T follicular helper cell (primary cell): ENCODE measurements at places on chromosomes 2 and 18.

DNA sequence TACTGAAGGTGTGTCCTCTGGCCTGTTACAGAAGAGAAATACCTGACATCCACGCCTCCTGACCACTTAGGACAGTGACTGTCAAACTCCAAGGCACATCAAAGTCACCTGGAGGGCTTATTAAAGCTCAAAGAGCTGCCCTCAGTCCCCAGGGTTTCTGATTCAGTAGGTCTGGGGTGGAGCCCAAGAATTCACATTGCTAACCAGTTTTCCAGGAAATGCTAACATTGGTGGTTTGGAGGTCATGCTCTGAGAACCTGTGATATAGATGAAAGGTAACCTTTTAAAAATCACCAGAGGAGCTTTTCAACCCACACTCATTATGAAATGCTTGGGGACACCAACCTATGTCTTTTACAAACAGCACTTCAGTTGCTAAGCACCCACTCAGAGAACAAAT is 172.3 kb downstream of the ALK start:
- DNase-seq, result no peak

DNA sequence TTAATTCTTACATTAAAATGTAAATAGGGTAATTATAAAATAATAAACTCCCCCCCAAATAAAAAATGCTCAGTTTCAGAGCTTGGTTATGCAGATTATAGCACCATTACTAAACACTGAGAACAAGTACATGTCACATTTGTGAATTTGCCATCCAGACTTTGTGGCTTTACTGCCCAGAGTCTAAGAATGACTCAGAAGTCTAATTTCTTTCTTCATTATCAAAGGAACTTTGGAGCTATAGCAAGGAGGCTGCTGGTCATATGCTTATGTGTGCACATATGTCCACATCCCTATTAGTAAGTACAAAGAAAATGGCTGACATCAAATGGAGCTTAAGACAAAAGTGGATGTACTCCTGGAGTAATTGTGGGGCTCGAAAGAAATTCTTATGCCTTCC is 248.5 kb upstream of the SESTD1 start:
- no peak for DNase-seq

DNA sequence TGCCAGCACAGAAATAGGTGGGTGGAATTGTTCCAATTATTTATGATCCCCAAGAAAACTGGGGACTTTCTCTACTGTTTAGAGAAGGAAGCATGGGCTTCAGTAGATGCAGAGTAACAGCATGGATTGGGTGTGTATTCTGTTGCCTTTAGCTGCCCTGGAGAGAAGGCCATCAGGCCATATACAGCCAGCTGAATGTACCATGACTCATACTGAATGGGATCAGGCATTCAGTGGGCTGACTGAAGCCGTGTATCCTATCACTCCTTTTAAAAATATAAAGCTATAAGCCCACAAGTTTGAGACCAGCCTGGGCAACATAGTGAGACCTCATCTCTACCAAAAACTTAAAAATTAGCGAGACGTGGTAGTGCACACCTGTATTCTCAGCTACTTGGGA is 16.7 kb upstream of the PLEKHM3 start:
- no peak for DNase-seq

GRCh38 chr18:35917043-35917442 is 55.4 kb upstream of the RMP24 start:
- no peak for DNase-seq

GRCh38 chr2:217833439-217833838 is 169.4 kb downstream of the TNS1 start:
- no peak for DNase-seq

- no peak for DNase-seq
These were observed 280.7 kb upstream of the RND3 start for GRCh38 chr2:150767991-150768746.

DNA sequence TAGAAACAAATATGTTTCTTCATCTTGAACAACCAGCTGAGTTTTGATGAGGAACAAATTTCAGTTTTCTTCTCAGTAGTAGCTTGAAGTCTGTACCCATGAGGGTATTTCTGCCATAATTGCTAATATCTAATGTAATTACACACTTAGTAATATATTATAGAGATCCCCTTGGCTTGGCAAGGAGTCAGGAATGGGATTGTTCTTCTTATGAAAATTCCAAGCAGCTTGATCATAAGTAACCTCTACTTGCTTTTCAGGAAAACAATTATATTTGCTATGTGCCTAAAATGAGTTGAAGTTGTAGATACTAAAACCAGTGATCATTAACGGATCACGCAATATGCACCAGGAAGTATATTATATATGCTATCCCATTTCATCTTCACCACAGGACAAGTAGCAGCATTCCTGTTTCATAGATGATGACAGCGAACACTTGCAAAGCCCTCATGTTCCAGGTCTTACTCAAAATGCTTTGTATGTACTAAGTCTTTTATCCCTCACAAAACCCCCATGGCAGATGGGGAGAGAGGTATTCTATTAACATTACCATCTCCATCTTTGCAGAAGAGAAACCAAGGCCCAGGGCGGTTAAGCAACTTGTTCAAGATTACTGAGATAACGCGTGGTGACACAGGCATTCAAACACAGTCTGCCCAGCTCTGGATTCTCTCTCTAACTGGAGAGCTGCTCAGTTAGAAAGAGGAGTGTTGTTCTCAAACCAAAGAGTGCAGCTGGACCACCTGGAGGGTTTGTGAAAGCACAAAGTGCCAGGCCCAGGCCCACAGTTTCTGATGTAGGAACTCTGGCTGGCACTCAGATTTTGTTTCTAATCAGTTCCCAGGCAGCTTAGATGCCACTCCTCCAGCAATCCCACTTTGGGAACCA is 21.8 kb upstream of the RGPD4 start:
- DNase-seq, result no peak

- DNase-seq, result no peak
These were observed 48.7 kb downstream of the ATIC start for GRCh38 chr2:215360596-215360995.

DNA sequence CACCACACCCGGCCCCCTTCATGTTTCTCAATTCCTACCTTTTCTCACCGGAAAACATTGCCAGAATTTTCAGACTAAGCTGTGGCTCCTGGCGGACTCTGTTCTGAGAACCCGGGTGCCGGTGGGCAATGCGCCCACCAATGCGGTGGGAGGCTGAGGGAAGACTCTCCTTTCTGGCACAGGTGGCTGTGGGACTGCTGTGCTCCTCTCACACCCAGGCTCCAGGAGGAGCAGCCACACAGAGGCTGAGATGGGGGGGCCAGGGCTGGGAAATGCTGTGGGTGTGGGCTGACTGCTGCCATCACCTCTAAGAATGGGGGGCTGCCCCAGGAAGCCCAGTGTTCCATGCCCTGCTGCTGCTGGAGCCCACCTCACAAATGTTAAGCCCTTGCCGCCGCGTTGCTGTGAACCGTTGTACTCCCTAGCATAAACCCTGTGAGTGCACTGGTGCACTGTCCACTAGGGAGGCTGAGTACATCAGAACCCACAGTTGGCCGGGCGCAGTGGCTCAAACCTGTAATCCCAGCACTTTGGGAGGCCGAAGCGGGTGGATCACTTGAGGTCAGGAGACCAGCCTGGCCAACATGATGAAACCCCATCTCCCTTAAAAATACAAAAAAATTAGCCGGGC is 152.6 kb downstream of the LDLRAD4 start:
- no peak for DNase-seq

DNA sequence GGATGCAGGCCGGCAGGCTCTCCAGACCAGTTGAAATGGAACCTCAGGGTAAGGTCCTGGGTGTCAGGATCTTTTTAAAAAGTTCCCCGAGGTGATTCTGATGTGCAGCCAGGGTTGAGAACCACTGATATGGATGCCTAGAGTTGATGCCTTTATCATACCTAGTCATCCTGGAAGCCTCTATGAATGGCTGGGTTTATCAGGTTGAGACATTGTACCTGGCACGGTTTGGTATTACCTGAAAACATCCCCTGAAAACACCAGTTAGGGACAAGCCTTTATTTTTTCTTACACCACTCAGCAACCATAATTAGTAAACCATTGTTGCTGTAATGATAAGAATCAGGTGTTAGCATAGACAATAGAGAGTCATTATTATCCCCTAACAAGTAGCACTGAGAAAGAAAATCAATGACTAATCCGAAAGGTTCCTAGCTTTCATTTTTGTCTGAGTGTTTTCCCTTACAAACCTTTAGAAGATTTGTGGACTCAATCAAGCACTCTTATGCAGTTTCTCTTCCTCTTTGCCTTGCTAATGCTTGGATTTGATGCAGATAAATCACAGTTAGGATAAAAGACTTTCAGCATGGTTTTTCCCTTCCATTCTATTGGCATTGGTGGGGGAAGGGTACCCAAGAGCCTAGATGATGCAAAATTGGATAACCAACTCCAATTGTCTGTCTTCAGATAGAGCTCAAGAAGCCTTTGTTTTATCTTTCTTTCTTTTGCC is 116.5 kb upstream of the LYPD6 start:
- DNase-seq, result no peak

DNA sequence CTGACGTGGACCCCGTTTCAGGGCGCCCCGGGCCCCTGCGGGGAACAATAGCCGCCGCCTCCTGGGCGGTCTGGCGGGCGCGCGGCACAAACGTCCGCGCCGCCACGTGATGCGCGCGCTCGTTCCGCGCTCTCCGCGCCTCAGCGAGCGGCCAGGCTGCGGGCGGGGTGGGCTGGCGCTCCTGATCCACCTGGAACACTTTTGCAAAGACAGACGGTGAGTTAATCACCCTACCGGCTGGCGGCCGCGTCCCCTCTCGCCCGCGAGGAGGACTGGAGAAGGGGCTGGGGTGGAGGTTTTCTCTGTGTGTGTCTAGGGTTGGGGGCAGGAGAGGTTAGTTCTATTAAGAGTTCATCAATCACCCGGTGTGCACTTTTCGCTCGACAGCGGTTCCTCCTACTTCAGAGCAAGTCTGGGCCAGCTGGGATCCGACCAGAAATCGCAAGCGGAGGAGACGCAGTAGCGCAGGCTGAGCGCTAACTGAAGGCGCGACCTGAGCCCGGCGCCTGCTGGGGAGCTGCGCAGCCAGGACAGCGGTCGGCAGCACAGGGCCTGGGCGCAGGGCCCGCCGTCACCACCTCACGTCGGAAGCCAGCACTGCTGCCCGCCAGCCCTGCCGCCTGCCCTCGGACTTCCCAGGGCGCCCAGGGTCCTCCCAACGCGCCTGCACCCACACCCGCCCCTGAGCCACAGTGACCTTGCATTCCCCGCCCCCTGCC is 10.3 kb upstream of the HOXD1 start:
- no peak for DNase-seq

DNA sequence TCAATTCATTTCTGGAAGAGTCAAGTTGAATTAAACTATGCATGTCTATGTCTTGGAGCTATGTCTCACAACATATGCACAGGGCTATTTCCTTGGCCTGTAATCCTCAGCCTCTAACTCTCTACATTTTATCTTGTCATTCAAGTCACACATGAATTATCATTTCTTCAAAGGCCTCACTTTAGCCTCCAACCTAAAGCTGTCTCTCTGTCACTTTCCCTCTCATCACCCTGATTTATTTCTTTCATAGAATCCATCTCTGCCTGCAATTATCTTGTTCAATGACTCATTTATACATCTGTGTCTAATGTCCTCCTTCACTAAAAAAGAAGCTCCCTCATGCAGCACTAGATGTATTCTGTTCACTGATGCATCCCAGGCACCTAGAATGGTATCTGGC is 614.2 kb upstream of the REG3G start:
- DNase-seq, result no peak

DNA sequence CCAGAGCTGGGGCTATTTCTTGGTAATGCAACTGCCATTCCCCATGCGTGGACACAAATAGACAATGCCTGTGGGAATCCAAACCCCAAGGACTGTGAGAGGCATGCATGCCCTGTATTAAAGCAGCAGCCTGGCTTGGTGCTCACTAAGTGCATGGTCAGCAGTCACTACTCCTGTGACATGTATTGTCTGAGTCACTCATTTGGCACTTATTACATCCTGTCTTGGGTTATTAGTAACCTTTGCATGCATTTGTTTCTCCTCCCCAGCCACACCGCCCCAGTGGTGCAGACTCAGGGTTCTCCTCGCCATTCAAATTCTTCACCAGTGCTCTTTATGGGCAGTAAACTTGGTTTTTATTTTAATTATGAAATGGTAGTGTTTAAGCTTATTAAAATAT is 30.2 kb downstream of the PRKCE start:
- no peak for DNase-seq

GRCh38 chr2:157168501-157168900 is 89.0 kb upstream of the GALNT5 start:
- DNase-seq, result no peak

- peak; percentile 59 for DNase-seq
These were observed 64.9 kb downstream of the DNMT3A start for GRCh38 chr2:25276569-25277465.

- no peak for DNase-seq
These were observed 59.1 kb downstream of the SAP130 start for GRCh38 chr2:127968610-127969339.

DNA sequence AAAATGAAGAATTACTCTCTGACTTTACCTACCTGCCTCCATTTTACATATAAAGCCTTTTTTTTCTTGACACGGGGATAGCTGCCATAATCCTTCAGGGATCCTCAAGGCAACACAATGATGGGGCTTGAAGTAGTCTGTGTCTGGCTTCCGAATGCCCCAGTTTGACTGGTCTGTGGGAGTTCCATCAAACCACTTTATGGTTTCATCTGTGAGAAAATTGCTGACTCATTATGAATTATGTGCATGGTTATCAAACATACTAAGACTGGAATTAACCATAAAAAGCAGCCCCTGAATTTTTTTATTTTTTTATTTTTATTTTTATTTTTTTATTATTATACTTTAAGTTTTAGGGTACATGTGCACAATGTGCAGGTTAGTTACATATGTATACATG is 117.5 kb downstream of the PLA2R1 start:
- DNase-seq, result no peak

DNA sequence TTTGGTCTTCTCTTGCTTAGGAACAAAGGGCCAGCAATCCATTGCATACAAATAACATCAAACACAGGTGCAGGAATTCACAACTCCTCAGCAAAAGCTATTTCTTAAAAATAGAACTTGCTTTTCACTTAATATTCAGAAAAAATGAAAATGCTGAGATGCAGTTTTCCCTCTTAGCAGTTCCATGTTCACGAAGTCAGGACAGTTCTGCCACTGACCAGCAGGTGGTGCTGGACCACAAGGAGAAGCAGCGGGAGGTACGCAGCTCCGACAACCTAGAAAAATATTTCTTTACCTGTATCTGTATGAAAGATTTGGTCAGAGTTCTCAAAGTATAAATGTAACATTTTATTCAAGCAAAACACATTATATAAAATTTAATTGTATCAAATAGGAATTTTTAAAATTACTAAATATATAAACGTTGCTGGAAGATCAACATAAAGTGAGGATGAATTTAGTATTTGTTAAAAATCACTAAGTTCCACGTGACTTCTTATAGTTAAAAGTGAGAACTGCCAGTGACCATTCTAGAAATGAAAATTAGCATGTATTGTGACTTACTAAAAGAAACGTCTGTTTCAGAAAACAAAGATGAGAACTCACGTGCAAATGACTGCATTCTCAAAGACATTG is 48.8 kb downstream of the ADNP2 start:
- peak; percentile 62 for DNase-seq

DNA sequence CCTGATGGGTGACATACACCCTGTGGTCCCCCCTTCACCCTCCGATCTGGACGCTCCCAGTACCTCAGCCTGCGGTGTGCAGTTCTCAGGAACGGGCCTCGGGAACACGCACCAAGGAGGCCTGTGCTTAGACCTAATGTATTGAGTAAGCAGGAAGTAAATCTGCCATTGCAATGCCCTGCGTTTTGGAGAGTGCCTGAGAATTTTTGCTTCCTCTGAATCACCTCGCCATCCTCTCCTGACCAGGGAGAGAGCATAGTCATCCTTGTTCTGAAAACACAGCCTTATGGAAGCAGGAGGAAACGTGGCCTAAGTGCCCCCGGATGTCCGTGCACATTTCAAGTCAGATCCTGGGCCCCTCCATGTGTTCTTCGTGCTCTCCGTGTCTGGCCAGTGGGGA is 272.2 kb downstream of the NDUFA10 start:
- DNase-seq, result no peak
